ENCODE measurements at places on chromosomes 12 and 14. TPM values are rescaled to one million over a fixed set of nuclear protein-coding genes. Genes with fewer than 3 reads are reported as not detected.

Gene RERGL
- 0.94 TPM for polyA plus RNA-seq

Gene SOAT2
- 0.09 TPM for polyA plus RNA-seq

Gene OTX2
- not detected for polyA plus RNA-seq

Gene HECTD4
- polyA plus RNA-seq, result 4.0 TPM

Gene CYP27B1
- polyA plus RNA-seq, result 4.2 TPM

Gene PAPLN
- polyA plus RNA-seq, result 2.1 TPM

Gene TMEM253
- polyA plus RNA-seq, result 0.22 TPM

Gene NINJ2
- 1.4 TPM for polyA plus RNA-seq

Gene TAS2R9
- not detected for polyA plus RNA-seq

Gene AQP6
- polyA plus RNA-seq, result 0.06 TPM

Gene TNS2
- polyA plus RNA-seq, result 225 TPM

Gene AQP5
- 0.34 TPM for polyA plus RNA-seq

Gene DPY19L2
- polyA plus RNA-seq, result 6.2 TPM

Gene MYO1H
- polyA plus RNA-seq, result not detected

Gene NIN
- 8.2 TPM for polyA plus RNA-seq

Gene OTOGL
- 0.13 TPM for polyA plus RNA-seq

Gene ZNF385A
- polyA plus RNA-seq, result 23.8 TPM

Gene TAS2R46
- polyA plus RNA-seq, result not detected

Gene ABCC9
- polyA plus RNA-seq, result 17.1 TPM

Gene SLC5A8
- not detected for polyA plus RNA-seq

Gene ARHGAP9
- 33.6 TPM for polyA plus RNA-seq

Gene KRT74
- not detected for polyA plus RNA-seq

Gene TSPAN19
- not detected for polyA plus RNA-seq

Gene STAB2
- polyA plus RNA-seq, result 0.30 TPM

Gene CRACR2A
- 4.4 TPM for polyA plus RNA-seq

Gene OGFOD2
- 11.5 TPM for polyA plus RNA-seq

Gene ADAMTS20
- polyA plus RNA-seq, result not detected

Gene RFX4
- polyA plus RNA-seq, result not detected

Gene HOTAIR
- polyA plus RNA-seq, result not detected

Gene HOXC5
- polyA plus RNA-seq, result 2.0 TPM

Gene GZMH
- polyA plus RNA-seq, result not detected

Gene GPR68
- 0.22 TPM for polyA plus RNA-seq

Gene RHOJ
- polyA plus RNA-seq, result 22.0 TPM

Gene TPPP2
- polyA plus RNA-seq, result not detected

Gene KLRB1
- 1.3 TPM for polyA plus RNA-seq

Gene KCNA5
- polyA plus RNA-seq, result 0.86 TPM

Gene GALNT9
- polyA plus RNA-seq, result 1.1 TPM

Gene SLC6A13
- 0.34 TPM for polyA plus RNA-seq

Gene RNASE7
- polyA plus RNA-seq, result not detected

Gene CLEC6A
- polyA plus RNA-seq, result not detected

Gene SIX1
- polyA plus RNA-seq, result 4.4 TPM

Gene TAPBPL
- 15.9 TPM for polyA plus RNA-seq

Gene AVPR1A
- polyA plus RNA-seq, result 2.9 TPM

Gene WNK1
- 73.8 TPM for polyA plus RNA-seq

Gene SERPINA6
- polyA plus RNA-seq, result not detected

Gene PRR4
- 1.0 TPM for polyA plus RNA-seq

Gene SPX
- 21.3 TPM for polyA plus RNA-seq

Gene TAS2R14
- 0.46 TPM for polyA plus RNA-seq

Gene SYNDIG1L
- polyA plus RNA-seq, result 0.10 TPM

Gene L3HYPDH
- polyA plus RNA-seq, result 27.7 TPM
